ENCODE measurements at places on chromosomes 3 and 15.

DNA sequence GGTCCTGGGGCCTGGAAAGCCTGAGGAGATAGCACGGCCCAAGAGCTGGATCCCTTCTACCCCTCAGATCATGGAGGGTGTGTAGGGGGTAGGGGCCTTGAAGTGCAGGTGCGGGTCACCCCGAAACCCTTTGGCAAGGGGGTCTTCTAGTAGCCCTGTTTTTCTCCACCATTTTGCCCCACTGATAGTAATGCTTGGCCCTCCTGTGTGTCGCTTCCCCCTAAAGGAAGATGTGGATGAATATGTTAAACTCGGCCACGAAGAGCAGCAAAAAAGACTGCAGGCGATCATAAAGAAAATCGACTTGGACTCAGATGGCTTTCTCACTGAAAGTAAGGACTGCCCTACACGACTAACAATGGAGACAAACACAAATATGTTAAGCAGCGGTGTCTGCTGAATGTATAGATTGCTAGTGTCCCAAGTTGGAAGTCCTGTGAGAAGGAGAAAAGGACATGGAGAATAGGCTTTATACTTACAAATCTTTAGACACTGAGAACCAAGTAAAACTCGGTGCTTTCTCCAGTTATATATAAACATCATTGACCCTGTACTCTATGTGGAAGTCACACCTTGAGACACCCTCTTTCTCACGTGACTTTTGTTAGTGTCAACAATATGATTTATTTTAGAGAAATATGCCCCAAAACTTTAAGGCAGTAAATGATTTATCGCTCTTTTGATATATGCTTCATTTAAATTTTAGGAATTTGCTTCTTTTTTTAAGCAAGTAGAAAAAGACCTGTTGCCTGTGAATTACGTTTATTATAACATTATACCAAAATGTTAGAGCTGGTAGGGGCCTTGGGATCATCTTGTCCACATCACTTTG, 802 bp downstream of the RCN2 start:
- DNase-seq: no peak

- no peak for DNase-seq
Measured at GRCh38 chr3:192494174-192494573, 233.2 kb downstream of the FGF12 start.

DNA sequence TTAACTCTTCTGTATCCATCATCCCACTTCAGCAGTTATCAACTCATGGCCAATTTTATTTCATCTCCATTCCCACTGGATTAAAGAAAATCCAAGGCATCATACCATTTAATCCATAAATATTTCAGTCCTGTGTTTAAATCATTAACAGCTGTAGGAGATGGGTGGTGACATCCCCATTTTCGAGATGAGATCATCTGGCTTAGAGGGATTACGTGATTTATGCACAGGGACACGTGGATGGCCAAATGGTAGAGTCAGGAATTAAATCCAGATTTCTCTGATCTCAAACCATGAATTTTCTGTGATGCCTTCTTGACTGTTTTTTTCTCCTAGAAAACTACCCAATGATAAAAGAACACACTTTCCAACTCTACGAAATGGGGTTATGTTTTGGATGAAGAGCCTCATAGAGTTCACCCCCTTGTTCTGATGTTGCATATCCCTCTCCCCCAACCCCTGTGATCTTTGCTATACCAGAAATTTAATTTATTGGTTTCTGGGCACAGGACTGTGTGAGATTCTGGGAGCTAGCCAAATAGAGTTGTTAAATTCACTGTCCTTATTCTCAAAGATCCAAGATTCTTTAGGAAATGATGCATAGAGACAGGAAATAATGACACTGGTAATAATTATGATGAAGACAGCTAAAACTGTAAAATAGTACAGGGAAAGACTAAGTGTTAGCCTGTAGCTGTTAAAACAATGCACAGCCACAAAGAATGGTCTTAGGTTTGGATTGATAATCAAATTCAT, 7.4 kb downstream of the ZNF589 start:
- no peak for DNase-seq

DNA sequence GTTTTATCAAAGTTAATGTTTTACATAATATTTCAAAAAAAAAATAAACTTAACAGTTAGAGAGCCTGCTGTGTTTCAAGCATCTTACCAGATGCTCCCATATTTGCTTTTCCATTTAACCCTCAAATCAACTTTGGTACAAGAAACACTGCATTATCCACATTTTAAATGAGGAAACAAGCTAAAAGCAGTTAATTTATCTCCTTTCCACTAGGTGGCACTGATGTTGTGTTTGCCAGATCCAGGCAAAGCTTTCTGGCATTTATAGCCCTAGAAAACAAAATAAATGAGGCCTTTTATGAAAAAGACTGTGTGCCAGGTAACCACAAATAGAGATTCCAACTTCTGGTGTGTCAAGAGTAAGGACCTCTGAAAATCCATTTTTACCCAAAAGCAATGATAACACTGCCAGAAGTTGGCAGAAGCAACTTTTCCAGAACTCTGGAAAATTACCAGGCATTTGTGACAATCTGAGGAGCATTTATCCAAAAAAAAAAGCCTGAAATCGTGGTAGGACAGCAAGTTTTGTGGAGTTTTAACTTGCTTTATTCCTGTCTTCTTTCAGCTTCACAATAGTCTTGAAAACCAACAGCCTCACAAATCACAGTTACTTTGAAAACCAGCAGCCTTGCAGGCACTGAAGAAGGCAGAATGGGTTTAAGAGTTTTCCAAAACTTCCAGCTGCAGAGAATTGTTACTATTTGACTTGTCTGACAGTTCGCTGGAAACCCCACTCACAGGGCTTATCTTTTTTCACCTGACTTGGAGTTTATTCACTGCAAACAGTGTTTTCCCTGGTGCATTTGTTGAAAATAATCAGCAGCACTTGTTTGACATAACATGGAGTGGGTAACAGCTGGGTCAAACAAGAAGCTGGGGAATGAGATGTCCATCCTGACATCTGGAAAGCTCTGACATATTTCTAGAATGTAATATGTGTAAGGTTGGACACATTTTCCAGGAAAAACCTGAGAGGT, 9.2 kb downstream of the FAM162A start:
- peak; percentile 14 for DNase-seq

DNA sequence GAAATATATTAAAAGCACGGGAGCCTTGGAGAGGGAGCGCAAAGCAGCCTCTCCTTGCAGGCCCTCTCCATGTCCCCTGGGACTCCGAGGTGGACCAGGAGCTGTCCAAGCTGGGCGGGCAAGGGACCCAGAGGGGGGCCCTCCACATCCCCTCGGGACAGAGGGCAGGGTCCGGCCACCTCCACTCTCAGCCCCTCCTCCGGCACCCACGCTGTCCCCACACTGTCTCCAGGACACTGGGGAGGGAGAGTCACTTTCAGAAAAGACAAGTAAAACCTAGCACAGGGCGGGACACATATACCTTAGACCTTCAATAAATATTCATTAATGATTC, 77.5 kb upstream of the RNF7 start:
- no peak for DNase-seq

DNA sequence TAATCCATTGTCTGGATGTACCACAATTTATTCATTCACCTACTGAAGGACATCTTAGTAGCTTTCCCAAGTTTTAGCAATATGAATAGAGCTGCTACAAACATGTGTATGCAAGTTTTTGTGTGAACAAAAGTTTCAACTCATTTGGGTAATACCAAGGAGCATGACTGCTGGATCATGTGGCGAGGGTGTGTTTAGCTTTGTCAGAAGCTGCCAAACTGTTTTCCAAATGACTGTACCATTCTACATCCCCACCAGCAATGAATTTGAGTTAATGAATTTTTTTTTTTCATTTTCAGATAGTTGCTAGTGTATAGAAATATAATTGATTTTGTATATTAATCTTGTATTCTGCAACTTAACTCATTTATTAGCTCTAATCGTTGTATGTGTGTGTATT, 20.0 kb upstream of the ELP6 start:
- DNase-seq: no peak

DNA sequence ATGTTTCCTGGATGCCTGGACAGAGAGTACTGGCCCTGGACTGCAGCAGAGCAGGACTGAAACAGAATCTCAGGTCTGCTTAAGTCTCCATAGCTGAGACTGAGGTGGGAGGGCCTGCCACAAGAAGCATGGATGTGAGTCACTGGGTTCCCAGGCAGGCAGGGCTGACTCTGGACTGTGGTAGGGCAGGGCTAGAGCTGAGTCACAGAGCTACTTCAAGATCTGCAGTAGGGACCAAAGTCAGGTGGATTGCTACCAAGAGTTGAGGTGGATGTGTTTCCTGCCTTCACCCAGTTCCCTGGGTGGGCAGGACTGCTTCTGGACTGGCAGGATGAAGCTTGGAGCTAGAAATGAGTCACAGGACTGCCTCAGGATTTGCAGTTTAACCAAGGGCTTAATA, 282.9 kb downstream of the AGBL1 start:
- no peak for DNase-seq

GRCh38 chr15:59689626-59690236, 611 bp upstream of the BNIP2 start:
- DNase-seq: peak; percentile 40

GRCh38 chr3:144177649-144178048, 206.0 kb downstream of the DIPK2A start:
- DNase-seq: no peak

- DNase-seq: no peak
Measured at GRCh38 chr3:61682671-61683548, 121.5 kb downstream of the PTPRG start.

GRCh38 chr15:99361545-99362185, 110.4 kb downstream of the LRRC28 start:
- DNase-seq: no peak

GRCh38 chr3:44682182-44682896, 30.1 kb upstream of the ZNF502 start:
- DNase-seq: no peak

DNA sequence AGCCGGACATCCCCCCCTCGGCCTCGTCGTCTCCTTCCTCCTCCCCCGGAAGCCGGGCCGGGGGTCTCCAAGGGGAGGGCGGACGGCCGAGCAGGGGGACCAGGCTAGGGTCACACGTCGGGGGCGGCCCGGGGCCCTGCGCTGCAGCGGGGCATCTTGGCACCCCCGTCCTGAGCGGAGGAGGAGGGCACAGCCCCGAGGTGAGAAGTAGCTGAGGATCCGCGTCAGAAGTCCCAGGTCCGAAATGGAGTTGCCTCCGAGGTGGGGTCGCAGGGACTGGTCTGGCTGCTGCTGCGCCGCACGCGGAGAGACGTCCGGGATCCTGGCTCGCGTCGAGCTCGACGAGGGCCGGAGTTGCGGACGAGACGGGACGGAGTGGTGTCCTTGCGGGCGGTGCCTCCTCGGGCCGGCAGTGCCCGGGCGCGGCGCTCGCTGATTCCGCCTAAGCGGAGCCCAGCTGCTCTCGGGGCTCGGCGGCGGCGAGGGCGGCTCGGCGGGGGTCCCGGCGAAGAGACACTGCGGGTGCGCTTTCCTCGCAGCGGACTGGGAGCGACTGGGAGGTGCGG, at the start of gene ADCY5:
Gene ADCY5 (minus strand): TSS at position 555 of the 566 bp plus-strand sequence. CDS start 545 bp downstream, at position 10.
- DNase-seq: no peak

- peak; percentile 14 for DNase-seq
Measured at GRCh38 chr3:50519471-50520089, 16.1 kb upstream of the CACNA2D2 start.

DNA sequence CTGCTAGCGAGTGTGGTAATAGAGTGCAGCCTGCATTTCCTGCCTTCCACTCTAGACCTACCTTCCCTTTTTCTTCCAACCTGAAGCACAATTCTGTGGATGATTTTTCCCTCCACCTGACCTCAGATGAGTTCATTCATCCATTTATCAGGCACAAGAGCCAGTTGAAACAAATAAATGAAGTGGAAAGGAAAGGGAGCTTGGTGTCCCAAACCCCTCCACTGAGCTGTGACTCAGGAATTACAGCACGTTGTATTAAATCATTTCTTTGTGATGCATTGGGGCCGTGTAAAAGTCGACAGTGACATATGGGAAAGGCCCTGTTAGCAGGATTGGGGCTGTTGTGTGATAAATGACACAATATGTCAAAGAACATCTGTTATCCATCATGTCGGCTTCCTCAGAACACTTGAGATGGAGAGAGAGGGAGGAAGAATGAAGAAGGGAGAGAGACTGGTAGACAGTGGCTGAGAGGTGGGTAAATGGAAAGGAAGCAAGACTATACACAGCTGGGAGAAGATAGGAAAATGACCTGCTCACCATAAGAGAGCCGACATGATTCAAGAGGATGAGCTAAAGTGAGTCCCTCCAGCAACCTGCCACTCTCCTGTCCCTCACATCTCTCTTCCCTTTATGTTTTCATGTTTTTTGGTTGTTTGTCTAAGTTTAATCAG, 366.0 kb downstream of the AGBL1 start:
- no peak for DNase-seq

GRCh38 chr3:78529601-78530000, 1238.2 kb downstream of the ROBO1 start:
- no peak for DNase-seq

- DNase-seq: no peak
Measured at GRCh38 chr3:113555138-113555537, 22.8 kb downstream of the SIDT1 start.

DNA sequence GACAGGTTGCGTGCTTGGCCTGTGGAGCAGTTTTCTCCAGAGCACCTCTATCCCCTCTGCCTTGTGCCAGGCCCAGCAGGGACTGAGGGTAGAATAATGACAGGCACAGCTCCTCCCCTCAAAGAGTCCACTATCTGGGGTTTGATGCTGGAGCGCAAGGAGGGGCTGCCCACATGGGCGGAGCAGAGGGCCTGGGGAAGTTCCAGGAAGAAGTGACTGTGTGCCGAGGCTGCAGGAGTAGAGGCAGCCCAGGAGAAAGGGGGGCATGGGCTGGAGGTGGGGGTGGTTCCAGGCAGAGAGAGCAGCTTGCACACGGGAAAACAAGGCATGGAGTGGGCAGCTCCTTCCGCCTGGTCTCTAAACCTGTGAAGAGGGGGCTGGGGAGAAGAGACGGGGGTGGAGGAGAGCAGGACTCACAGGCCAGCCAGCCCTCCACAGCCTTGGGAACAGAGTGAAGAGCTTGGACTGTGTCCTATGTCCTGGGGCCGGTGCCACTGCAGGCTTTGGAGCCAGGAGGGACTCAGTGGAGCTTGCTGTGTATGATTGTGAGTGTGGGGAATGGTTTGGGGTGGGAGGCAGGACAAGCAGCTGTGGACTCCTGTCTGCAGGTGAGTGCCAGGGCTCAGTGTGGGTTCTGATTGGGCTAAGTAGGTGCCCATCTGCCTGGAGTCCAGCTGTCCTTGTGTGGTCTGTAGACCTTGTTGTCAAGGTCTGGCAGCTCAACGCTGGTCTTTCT, 48.1 kb downstream of the APBA2 start:
- no peak for DNase-seq

DNA sequence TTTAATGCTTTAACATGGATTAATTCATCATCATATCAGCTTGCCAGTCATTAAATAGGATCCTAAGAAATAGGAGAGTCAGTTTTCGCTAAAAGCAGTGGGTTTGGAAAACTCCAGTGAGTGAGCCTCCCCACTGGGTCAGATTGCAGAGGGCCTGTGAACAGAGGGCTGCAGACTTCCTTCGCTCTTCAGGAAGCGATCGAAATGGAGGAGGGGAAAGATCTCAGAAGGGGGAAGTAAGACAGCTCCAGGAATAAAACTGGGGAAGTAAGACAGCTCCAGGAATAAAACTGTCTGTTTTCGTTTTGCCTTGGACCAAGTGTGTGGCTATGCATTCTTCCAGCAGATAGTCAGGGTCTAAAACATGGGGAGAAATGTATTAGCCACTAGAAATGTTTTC, 124.8 kb upstream of the C15orf61 start:
- no peak for DNase-seq

- no peak for DNase-seq
Measured at GRCh38 chr3:135141672-135142071, 346.6 kb downstream of the EPHB1 start.

All from KG1 (cell line).